A549 (cell line): ENCODE measurements at places on chromosomes 13 and 19.

- DNase-seq, result no peak
Measured at GRCh38 chr19:14559916-14560775, 11.7 kb downstream of the NDUFB7 start.

DNA sequence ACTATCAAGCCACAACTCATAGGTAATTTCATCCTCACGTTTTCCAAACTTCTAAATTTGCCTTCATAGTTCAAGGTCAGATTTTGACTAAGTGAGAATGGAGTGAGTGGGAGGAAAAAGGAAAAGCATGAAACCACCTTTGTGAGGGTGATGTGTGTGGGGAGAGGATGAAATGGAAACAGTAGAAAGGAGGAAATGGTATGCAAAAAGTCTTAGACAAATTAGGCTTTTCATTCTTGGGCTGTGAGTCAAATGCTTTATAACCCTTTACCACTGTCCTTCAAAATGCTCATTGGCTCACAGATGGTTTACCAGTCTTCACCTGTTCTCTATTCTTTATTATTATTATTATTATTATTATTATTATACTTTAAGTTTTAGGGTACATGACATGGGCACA, 127.2 kb downstream of the RAP2A start:
- DNase-seq, result no peak

DNA sequence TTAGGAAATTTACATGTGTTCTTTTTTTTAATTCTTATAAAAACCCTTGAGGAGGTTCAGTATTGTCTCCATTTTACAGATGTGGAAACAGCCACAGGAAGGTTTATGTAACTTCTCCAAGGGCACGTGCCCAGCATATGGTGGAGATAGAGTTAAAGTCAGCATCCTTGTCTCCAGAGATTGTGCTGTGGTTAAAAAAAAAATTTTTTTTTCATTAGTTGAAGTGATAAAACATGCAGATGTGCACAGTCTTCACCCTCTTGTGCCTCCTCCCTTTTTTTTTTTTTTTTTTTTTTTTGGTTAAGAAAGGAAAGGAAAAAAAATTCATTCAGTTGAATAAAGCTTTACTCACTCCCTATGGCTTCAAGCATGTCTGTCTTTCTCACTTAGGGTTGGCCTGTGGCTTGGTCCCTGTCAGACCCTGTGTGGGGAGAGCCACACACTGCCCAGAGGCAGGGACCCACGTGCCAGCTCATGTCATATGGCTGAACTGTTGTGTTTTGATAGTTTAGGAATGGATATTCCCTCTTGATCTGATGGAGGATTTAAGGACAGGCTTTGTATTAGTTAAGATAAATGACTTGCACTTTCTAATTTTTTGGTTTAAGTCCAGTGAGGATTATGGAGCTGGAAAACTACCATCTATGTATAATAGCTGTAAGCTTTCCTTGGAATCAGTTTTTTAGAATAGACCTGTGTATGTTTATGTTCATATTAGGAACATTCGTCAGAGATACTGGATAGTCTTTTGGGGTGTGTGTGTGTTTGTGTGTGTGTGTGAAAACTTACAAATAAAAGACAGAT, 19.3 kb downstream of the RNASEH2B start:
- DNase-seq, result no peak

- DNase-seq, result no peak
Measured at GRCh38 chr19:14375055-14375581, 6.1 kb upstream of the ADGRE5 start.

DNA sequence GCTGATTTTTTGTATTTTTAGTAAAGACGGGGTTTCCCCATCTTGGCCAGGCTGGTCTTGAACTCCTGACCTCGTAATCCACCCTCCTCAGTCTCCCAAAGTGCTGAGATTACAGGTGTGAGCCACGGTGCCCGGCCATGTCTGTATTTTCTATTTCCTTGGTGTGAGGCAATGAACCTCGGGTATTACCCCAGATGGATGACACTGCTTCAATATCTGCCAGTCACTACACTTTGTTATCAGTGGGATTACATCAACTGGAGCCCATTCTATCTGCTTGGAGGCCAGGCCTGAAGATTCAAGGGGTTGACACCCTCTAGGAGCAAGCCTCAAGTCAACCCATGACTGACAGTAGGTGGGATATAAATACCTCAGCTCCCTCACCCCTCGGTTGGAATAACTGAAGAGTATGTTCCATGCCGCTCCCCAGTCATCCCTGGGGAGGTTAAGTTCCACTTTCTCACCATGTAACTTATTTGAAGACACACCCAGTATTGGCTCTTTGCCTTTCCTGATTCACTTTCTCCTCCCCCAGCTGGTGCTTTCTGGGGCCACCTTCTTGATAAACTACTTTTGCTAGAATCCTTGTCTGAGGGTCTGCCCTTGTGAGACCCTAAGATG, 992 bp upstream of the ADGRE1 start:
- DNase-seq, result no peak

- DNase-seq, result peak; percentile 26
Measured at GRCh38 chr13:33761740-33762139, 56.2 kb upstream of the RFC3 start.

DNA sequence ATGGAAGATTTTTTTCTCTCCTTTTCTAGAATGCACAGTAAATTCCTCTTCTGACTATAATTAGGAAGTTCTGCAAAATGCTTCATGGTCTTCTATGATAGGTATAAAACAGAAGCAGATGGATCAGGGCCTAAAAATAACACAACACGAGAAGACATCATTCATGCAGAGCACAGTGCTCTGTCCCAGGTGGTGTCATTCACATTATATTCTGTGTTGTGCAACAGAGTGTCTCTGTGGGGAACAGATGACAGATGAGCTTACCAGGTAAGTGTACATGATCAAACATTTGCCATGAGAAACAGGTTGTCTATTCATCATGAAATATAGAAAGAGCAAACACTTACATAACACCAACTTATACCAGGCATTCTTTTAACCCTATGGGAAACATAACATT, 288.3 kb downstream of the KCTD12 start:
- no peak for DNase-seq

DNA sequence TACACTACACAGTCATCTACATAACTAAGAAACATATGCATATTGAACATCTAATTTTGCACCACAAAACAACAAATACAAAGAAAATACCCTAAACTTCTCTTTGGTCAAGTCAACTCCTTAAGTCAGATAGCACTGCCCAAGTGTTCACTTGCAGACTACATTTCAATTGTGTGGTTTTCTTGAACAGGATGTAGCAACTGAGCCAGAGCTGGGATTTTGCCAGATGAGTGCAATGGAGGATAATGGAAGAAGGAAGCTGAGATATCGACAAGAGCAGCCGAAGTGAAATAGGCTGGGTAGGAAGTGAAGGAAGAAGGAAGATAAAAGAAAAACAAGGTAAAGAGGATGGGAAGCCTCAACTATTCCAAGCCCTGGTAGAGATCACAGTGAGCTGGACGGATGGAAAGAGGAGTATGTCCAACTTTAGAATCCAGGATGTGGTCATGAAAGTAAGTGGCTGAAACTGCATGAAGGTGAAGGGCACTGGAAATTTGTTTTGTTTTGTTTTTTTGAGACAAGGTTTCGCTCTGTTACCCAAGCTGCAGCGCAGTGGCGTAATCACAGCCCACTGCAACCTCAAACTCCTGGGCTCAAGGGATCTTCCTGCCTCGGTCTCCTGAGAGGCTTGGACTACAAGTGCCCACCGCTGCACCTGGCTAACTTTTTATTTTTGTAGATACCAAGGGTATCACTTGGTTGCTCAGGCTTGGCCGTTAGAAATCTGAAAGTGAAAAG, 15.0 kb downstream of the NUFIP1 start:
- no peak for DNase-seq

- DNase-seq, result no peak
Measured at GRCh38 chr19:31315652-31316051, 33.6 kb downstream of the TSHZ3 start.

GRCh38 chr13:41060724-41061074, 610 bp upstream of the WBP4 start:
- DNase-seq, result peak; percentile 12

- DNase-seq, result no peak
Measured at GRCh38 chr19:8373867-8374813, 10.2 kb downstream of the ANGPTL4 start.

DNA sequence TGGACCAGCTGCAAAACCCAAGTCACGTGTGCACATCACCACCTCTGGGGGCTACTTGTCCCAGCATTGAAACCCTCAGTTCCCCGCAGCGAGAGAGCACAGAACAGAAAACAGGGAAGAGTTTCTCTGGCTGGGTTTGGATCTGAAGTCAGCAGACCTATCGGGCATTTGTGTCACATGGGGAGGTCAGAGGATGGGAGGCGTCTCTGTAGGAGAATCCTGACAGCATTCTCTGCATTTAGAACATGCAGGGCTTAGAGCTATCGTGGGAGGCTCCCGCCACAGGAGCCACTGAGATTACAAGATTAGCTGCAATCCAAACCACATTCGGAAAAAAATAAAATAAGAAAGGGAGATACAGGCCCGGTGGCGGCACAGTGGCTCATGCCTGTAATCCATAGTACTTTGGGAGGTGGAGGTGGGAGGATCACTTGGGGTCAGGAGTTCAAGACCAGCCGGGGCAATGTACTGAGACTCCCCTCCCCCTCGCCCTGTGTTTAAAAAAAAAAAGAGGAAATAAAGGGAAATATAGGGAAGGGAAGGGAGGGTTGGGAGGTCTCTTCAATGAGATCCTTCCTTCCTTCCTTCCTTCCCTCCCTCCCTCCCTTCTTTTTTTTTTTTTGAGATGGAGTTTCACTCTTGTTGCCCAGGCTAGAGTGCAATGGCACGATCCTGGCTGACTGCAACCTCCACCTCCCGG, 2.9 kb upstream of the TLE6 start:
- DNase-seq, result no peak

DNA sequence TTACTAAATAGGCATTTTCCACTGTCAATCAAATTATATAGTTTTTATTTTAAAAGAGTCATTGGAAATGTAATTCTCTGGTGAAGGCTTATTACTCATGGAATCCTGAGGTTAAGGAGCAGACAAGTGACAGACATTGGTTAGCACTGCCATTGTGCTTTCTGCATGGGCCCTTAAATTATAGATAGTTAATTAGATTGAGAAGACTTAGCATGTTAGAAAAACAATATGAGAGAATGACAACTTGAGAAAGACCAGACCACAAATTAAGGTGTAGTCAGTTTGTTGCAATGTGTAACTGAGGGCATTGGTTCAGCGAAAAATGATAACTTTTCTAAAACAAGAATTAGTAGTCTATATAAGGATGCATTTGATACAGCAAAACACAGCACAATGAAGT, 195.5 kb downstream of the SLITRK6 start:
- no peak for DNase-seq

GRCh38 chr19:48715681-48716171, 3.8 kb downstream of the MAMSTR start:
- DNase-seq, result no peak

DNA sequence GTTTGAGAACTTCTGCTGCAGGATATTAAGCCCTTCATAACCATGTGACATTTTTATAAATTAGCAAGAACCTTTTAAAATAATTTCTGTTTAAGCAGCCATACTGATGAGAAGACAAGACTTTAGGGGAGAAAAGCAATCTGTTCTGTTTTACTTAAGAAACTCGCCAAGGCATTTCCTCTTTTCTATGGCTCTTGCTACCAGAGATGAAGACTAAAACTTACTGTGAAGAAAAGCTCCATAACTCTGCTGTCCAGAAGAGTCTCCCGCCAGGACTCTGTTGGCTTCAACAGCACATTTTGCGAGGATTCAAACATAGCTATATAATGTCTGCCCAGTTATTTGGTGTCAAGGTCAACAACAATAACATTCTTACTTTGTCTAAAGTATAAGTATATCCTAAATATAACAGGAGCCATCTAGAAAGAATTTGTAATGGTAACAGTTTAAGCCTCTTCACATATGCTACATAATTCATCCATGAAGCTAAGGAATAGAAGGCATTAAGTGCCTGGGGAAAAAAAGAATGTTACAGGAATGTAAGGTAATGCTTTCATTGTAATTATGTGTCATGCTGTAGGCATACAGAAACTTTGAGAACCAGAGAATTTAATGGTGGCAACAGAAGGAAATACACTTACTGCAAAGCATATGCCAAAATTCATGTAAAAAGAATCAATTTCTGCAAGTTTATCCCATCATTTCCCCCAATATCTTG, 53.2 kb upstream of the EEF1AKMT1 start:
- no peak for DNase-seq

DNA sequence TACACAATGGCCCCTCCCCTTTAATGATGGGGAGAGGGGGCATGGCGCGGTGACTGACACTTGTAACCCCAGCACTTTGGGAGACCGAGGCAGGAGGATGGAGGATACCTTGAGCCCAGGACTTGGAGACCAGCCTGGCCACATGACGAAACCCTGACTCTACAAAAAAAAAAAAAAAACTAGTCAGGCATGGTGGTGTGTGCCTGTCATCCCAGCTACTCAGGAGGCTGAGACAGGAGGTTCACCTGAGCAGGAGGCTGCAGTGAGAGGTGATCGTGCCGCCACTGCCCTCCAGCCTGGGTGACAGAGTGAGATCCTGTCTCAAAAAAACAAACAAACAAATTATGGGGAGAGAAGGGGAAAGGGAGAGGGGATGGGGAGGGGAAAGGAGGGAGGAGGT, 13.8 kb upstream of the ZBTB7A start:
- DNase-seq, result no peak

GRCh38 chr13:45340422-45341033, 455 bp downstream of the TPT1 start:
- peak; percentile 84 for DNase-seq

DNA sequence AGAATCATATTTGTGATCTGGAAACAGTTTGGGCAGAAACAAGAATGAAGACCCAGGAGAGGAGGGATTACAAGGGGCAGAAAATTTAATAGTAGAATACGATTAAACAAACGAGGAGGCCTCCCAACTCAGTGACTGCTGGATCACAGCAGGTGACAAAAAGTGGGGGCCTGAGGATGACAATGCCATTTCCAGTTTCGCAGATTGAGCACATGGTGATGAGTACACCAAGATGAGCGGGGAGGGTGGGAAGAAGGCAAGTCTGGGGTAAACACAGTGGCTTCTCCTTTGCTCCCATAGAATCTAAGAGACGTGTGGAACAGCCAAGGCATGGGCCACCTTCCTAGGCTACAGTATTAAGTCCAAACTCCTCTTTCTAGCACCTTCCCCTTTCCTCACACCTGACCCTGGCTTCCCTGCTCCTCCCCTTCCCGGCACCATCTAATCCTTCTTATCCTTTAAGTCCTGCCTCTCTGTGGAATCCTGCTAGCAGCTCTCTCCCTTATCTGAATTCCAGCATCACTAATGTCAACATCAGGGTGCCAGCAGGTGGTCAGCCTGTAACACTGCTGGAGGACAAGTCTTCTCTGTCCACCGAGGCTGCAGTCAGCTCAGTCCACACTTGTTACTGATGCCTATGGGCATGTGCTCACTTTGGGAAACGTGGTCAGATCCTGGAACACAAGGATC, 13.5 kb downstream of the ATP7B start:
- no peak for DNase-seq

- DNase-seq, result peak; percentile 62
Measured at GRCh38 chr19:3057275-3057714, 5.0 kb downstream of the TLE5 start.

- DNase-seq, result no peak
Measured at GRCh38 chr13:76570510-76570971, 315.7 kb downstream of the KCTD12 start.

GRCh38 chr13:53124623-53125022, 96.0 kb downstream of the OLFM4 start:
- no peak for DNase-seq

GRCh38 chr19:19027228-19027627, 6.1 kb downstream of the SUGP2 start:
- no peak for DNase-seq
